ENCODE measurements at places on chromosomes 13 and 19. TPM values are rescaled to one million over a fixed set of nuclear protein-coding genes. Genes with fewer than 3 reads are reported as not detected.

The SUGT1 gene
- total RNA-seq = 42.4 TPM

The OPA3 gene
- 11.6 TPM for total RNA-seq

DNA sequence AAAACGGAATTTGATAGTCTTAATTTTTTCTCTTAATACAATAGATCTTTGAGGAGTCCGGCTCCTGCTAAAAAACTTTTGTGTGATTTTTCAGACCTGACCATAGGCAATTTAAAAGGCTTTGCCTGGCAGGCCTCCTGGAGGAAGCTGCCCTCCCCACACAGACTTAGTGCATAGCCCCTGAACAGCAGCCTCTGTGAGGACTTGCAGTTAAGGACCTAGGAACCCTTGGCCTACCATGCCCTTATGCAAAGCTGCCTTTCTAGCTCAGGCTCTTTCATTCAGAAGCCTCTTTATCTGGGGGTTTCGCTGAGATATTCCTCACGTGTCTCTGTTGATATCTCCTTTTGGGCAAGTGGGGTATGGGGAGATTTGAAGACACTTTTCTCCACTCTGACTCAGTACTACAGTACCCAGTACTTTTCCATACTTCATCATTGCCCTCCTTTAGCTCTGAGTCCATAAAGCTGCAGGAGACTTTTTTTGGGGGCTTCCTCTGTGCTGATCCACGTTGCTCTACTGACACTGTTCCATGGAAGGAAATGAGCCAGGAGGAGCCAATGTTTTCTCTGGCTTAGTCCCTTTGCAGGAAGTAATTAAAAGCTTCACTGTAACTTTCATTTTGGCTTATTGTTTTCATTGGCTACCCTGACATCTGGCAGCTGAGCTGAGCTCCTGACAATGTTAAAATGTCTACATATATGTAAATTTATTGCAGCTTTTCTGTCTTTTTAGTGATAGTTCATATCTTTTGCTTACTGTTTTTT is 283.1 kb downstream of the TDRD3 start:
- DNase-seq = no peak

- DNase-seq = no peak
Observed at GRCh38 chr13:20921572-20921971, 19.0 kb upstream of the XPO4 start.

DNA sequence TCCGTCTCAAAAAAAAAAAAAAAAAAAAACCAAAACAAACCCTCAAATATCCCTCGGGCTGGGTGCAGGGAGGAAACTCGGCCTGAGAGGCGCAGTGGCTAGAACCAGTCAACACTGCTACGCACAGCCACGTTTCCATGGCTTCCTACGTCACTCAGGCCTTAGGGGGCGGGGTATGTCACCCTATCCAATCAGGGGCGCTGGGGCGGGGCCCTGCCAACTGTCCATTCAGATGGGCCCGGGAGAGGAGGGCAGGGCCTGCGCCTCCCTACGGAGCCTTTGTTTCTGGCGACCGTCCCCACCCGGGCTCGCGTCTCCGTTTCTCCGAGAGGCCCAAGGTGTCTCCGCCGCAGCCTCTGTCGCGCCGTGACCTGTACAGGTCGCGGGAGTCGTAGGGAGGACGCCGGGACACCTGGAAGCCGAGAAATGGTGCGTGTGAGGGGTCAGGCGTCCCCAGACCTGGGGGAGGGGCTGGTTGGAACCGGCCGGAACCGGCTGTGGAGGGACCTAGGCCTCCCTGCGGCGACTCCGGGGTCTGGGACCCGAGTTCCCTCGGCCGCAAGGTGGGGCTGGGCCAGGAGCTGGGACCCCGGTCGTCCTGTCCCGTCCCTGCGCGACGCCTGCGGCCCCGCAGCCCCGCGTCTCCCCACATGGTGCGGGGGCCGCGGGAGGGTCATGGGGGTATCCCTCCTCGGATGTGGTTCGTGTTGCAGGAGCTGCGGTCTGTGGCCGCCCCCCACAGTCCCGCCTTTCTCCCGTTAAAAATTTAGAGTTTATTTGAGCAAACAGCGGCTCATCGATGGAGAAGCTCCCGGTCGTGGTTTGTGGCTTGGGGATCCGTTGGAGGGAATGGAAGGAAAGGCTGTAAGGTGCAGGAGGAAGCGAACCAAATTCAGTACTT is at the start of gene ZNF627:
TSS of gene ZNF627 (plus strand) at position 282 of the 901 bp plus-strand sequence. CDS start at position 427, 145 bp downstream.
- peak; percentile 94 for DNase-seq
